ENCODE measurements at places on chromosomes 1 and 21.

- DNase-seq = no peak
Observed at GRCh38 chr1:67323087-67323486, 15.4 kb downstream of the IL12RB2 start.

DNA sequence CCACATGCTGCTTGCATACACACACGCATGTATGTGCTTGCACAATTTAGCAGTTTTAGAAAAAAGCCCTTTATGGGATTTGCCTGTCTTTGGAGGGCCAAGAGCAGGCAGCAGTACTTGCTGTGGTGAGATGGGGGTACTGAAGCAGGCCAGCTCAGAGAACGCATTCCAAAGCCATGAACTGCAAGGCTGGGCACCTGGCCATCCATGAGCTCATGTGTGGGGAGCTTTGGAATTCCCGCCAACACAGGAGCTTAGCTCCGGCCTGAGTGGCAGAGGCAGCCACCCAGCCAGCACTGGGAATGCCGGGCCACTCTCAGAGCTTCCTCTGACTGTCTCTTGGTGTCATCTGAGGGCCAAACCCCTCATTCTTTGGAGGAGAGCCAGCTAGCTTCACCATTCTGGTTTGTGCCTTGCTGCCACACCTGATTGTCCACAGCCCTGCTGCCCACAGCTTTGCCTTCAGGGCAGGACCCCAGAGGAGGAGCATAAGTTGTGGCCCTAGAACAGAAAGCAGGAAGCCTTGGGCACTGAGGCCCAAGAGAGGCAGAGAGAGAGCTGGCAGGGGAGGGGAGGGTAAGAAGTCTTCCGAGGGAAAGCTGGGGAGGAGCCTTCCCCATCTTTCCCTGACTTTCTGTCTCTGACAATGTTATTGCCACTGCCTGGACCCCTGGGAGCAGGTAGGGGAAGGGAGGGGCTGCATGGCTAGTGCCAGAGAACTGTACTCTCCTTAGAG is 92.1 kb upstream of the POU3F1 start:
- DNase-seq = no peak

GRCh38 chr21:45533846-45534635 is 8.2 kb downstream of the SLC19A1 start:
- DNase-seq = no peak

GRCh38 chr1:35807614-35808449 is at the start of gene AGO4:
AGO4 (plus strand) TSS chr1:35808016; CDS start chr1:35808417, 401 bp downstream.
- peak; percentile 20 for DNase-seq

- no peak for DNase-seq
Observed at GRCh38 chr1:212525479-212526110, 83.0 kb upstream of the ATF3 start.

GRCh38 chr1:236465231-236465958 is 58.4 kb upstream of the LGALS8 start:
- no peak for DNase-seq

DNA sequence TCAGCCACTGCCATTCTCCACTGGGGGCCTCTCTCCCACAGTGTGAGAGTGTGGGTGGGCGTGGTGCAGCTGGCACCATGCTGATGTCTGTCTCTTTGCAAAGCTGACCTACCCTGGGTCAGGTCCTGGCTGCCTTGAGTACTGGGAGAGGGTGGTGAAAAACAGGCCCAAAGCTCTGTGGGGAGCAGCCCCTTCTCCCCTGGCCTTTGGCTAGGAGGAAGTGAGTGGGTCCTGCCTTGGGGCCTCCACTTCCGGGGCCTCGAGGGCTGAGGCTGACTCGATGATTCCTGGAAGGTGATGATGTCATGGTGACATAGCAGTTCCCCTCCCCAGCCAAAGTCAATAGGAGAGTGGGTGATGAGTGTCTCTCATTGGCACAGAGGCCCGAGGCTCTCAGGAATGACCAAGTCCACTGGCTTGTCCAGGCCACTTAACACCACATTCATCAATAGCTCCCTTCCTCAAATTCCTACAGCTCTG is 53.0 kb downstream of the IER5 start:
- DNase-seq = peak; percentile 65

DNA sequence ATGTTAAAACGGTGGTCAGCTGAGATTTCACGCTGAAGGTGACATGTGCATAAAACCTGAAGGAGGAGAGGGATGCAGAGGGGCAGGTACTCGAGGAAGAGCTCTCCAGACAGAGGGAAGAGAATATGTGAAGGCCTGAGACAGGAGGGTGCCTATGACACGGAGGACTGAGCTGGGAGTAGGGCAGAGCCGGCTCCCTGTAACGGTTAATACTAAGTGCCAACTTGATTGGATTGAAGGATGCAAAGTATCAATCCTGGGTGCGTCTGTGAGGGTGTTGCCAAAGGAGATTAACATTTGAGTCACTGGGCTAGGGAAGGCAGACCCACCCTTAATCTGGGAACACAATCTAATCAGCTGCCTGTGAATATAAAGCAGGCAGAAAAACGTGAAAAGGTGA is 136.2 kb upstream of the SYT6 start:
- DNase-seq = no peak

DNA sequence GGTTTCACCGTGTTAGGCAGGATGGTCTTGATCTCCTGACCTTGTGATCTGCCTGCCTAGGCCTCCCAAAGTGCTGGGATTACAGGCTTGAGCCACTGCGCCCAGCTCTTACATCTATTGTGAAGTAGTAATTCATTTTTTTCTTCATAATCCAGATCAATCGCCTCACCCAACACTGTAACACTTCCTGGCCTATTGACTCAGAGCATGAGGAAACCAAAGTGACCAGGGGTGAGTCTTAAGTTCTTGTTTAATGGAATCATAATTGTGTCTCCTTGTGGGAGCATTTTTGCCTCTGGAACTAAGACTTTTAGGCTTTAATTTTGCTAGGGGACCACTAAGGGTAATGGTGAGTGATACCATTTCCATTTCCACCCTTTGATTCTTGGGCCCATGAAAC is 27.4 kb downstream of the TNFSF18 start:
- no peak for DNase-seq

DNA sequence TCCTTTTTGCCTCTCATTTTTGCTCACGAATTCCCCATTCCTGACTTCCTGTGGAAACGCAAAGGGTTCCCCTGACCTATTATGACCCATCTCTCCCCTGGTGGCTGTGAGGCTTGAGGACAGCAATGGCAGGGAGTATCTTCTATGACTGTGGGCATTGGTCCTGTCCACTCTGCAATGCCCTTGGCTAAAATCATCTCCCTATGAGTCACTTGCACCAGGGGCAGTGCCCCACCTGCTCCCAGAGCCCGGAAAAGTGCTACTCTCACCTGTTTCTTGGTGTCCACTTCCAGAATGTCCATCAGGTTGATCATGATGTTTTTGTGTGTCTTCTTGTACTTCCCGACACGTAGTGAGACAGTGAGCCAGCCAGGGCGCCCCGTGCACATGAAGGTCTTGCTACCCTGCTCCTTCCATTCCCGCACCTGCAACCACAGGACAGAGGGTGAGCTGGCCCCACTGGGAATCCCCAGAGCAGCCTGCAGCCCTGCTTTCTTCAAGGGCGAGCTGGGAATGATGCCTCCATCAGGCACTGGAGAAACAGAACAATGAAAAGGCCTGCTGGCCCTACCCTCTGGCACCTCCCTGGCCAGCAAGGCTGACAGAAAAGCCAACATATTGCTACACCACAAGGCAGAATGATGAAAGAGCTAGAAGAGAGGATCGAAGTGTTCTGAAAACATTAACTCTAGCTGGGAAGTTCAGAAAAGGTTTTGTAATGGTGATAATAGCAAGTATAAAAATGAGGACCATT is 3.5 kb downstream of the DHCR24 start:
- DNase-seq = no peak

- no peak for DNase-seq
Observed at GRCh38 chr1:56509713-56510641, 69.4 kb downstream of the PLPP3 start.

- DNase-seq = no peak
Observed at GRCh38 chr1:205493241-205494085, 11.0 kb upstream of the CDK18 start.

- no peak for DNase-seq
Observed at GRCh38 chr1:5764464-5764863, 227.8 kb downstream of the NPHP4 start.

DNA sequence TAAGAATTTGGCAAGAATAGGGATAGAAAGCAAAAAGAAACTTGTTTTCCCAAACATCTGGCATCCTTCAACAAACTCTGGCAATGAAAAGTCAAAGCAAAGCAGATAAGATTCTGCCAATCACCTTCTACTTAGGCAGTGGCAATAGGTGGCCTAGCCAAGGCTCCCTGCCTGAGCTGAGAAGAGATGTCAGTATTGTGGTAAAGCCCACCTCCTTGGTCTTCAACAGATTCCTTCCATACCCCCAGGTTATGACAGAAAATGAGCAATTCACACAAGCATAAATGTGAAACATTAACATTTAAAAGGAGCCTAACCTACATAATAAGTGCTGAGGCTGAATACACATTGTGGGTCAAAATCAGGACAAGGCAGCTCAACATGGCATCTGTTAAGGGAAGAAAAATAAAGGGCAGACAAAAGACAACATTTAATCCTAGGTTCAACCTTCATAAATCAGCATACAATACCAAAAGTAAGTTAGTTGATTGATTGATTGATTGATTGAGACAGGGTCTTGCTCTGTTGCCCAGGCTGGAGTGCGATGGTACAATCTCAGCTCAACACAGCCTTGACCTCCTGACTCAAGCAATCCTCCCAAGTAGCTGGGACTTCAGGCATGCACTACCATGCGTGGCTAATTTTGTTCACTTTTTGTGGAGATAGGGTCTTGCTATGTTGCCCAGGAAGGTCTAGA is 123.1 kb downstream of the AKT3 start:
- no peak for DNase-seq

DNA sequence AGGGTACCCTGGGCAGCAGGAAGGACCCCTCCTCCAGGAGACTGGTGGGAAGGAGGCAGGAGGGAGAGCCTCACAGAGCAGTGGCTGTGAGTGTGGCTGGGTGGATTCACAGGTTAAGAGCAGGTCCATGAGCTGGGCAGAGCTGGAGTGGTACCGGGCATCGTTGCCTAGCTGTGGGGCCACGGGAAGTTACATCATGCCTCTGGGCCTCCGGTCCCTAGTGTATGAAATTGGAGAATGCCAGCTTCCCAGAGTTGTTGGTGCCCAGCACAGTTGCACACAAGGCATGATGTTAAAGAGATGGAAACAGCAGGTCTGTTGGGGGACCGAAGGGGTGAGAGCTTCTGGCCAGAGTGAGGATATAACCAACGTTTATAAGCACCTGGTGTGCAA is 18.5 kb downstream of the FOXO6 start:
- DNase-seq = no peak

- no peak for DNase-seq
Observed at GRCh38 chr1:160863774-160864131, 1.1 kb upstream of the CD244 start.

DNA sequence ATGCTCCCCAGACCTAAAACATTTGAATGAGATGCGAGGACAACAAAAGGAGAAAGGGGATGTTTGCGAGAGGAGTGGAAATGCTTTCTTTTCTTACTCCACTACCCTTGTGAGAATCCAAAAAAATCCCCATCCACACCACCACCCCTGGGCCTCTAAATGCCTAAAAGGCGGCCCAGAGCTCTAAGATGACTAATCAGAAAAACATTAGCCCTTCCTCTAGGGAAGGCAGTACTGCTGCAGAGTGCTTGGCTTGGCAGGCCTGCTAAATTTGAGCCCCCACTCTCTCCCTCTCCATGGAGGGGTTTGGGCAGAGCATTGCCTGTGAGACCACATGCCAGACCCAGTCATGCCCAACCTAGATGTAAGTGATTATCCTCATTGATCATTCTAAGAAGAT is 347.9 kb downstream of the USH2A start:
- DNase-seq = no peak

- no peak for DNase-seq
Observed at GRCh38 chr1:18931730-18932129, 24.7 kb downstream of the IFFO2 start.

DNA sequence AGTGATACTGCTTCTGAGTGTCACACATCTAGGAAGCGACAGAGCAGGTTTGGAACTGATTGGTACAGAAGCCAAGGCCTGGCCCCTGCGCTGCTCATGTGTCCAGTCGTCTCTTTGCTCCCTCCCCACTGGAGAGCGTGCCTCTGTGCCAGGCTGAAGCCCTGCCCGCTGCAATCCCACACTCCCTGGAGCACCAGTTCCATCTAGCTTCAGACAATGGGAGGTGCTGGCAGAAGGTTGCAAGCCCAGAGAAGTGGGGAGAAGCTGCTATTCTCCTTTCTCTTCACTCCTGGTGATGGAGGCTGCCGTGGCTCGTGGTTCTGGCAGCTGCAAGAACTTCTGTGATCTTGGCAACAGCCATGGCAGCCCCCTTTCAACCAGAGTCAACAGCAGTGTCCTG is 250.9 kb downstream of the MATN1 start:
- DNase-seq = no peak

- no peak for DNase-seq
Observed at GRCh38 chr1:114169509-114169908, 15.8 kb upstream of the SYT6 start.

DNA sequence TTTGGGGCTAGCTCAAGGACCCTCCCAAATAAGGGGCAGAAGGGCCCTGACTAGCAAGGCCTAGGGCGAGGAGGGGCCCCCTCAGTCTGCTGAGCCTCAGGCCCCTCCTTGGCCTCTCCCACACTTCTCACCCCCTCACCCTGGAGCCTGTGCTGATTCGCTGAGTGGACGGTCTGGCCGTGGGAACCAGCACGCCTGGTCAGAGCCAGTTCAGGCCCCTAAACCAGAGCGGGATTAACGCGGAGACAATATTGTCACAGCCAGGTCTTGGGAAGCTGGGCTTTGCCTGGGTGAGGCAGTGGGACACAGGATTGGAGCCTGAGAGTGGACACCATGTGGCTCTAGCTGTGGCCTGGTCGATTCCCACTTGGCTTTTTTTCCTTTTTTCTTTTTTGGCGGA is 4.8 kb upstream of the FBLIM1 start:
- no peak for DNase-seq

DNA sequence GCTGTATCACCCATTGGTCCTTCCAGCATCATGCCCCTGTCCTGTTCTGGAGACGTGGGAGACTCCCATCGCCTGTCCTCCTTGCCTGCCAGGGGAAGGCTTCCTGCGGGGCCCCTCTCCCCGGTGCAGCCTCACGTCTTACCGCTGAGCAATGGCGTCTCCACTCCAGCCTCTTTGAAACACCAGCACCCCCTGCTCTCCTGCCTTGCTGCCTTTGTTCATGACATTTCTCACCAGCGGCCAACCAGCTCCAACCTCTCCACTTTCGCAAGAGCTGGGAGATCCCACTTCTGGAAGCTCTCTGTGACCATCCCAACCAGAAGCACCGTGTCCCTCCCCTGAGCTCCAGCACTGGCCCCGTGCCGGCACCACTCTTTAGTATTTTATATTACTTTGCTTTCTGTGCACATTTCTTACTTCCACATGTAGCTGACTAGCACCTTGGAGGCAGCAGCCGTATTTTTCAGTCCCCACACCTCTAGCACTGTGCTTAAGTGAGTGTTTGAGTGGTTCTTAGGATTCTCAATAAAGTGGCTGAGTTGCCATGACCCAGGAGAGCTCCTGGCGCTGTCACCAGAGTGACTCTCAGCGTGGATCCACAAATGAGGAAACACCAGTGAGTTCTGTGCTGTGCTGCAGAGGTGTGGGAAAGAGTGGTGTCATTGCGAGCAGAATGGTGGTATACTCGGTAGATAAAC is 83.5 kb downstream of the ATP5PO start:
- no peak for DNase-seq

GRCh38 chr1:226761322-226761721 is 22.2 kb upstream of the ITPKB start:
- DNase-seq = no peak
